ENCODE measurements at places on chromosomes 4 and X.

- no peak for DNase-seq
These were observed 605.2 kb upstream of the EPHA5 start for GRCh38 chr4:66275411-66276038.

GRCh38 chrX:13658602-13659001 lies 5.7 kb downstream of the TCEANC start:
- DNase-seq = no peak

GRCh38 chr4:43682551-43682950 lies 766.1 kb downstream of the KCTD8 start:
- no peak for DNase-seq

DNA sequence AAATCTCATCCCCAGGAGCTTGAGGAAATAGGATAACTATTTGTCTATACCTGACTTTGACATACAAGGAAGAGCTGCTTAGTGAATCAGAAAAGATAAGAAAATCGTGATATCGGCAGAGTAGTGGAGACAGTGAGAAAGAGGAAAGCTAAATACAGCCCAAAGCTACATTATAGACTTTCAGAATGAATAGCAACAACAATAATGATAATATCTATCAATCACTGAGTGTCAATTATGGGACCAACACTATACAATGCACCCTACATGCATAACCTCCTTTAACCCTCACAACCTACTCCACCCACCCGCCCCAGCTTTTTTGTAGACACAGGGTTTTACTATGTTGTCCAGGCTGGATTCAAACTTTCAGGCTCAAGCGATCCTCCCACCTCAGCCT lies 205.1 kb downstream of the PPP3CA start:
- no peak for DNase-seq

- DNase-seq = no peak
These were observed 34.7 kb upstream of the ENPP6 start for GRCh38 chr4:184252136-184253071.

DNA sequence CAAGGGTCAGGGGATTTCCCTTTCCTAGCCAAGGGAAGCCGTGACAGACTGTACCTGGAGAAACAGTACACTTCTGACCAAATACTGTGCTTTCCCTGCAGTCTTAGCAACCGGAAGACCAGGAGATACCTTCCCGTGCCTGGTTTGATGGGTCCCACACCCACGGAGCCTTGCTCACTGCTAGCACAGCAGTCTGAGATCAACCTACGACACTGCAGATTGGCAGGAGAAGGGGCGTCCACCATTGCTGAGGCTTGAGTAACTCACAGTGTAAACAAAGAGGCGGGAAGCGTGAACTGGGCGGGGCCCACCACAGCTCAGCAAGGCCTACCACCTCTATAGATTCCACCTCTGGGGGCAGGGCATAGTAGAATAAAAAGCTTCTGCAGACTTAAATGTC lies 48.7 kb upstream of the SRD5A3 start:
- no peak for DNase-seq

GRCh38 chrX:155819966-155820491 lies 61.1 kb upstream of the VAMP7 start:
- DNase-seq = no peak

DNA sequence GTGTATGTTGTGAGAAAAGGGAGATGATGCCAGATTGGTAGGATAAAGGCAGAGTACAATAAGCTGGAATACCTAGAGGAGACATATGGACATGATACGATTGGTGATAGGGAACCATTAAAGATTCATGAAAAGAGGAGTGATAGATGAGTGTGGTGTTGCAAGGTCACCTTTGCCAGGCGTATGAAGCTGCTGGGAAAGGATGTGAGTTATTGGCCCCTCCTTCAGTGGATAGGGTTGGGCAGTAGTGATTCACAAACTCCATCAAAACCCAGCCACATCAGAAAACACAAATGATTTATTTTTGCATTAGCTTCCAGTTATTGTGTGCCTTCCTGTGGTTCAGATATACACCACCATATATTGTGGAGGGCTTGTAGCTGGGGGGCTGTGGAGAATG lies 34.3 kb downstream of the TMEM164 start:
- no peak for DNase-seq

DNA sequence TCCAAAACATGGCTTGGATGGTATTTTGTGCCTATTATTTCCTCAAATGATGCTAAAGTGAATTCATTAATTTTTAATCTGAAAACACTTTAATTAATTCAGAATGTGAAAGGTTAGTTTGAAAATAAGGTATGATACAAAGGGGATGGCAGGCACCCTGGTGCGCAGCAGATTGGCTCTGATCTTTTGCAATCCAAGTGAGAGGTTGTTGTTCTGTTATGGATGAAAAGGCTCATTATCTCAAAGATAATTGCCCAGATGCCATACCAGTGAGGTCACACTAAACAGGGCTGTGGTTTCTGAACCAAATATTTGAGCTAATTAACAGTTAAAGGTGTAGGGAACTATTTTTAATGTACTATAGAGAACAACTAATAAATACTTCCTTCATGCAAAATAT lies 504.9 kb downstream of the RAPGEF2 start:
- DNase-seq = no peak

- no peak for DNase-seq
These were observed 24.0 kb downstream of the NPY5R start for GRCh38 chr4:163367651-163368050.

DNA sequence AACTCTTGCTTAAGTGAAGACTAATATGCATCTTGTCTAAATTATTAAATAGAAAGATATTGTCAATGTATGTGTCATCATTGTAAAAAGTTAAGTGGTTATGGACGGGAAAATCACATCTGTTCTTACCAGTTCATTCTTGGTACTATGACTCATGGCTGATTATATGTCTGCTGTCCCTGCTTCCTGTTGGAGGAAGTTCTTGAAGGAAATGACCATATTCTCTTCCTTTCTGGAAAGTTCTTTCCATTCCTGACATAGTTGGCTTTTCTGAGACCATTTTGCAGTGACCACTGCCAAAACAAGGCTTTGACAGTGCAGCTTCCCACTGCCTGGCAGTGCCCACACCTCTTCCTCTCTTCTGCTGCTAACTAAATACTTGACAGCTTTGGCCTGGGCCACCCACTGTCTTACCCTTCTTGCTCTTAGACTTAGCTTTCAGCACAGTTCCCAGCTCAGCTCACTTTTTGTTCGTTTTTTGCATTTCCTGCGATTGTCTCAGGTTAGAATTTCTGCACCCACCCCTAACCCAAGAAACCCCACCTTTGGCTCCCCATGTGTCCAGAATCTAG lies 13.2 kb upstream of the CLDN24 start:
- DNase-seq = no peak

DNA sequence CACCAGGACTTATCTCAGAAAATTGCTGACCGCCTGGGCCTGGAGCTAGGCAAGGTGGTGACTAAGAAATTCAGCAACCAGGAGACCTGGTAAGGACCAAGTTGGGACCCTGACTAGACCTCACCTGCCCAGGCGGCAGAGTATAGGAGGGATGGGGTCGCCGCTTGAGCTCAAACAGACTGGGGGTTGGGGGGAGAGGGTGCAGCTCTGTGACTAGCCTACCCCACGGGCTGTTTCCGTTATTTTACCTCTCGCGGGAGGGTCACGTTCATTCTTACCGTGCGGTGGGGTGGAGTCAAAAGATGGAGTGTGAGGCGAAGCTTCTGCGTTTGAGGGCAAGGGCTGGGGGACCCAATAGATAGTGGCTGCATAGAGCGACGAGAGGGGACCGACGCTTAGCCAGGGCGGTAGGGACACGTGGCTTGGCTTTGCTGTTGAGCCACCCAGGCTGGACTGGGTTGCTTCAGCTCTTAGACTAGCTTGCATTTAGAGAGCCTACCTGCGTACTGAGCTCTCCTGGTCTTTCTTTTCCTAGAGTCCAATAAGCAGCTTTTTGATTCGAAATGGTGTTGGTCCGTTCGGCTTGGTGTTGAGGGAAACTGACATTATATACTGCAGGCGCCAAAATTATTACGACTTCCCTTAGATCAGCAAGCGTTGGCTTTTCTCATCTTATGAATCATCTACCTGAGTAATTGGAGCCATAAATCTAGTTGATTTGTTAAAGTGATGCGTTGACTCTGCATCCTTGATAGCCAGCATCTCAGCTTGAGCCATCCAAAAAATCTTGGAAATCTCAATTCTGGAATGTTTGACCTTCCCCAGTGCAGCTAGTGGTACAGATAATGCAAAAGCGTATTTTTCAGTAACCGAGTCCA lies 591 bp downstream of the PRPS1 start:
- DNase-seq = no peak

DNA sequence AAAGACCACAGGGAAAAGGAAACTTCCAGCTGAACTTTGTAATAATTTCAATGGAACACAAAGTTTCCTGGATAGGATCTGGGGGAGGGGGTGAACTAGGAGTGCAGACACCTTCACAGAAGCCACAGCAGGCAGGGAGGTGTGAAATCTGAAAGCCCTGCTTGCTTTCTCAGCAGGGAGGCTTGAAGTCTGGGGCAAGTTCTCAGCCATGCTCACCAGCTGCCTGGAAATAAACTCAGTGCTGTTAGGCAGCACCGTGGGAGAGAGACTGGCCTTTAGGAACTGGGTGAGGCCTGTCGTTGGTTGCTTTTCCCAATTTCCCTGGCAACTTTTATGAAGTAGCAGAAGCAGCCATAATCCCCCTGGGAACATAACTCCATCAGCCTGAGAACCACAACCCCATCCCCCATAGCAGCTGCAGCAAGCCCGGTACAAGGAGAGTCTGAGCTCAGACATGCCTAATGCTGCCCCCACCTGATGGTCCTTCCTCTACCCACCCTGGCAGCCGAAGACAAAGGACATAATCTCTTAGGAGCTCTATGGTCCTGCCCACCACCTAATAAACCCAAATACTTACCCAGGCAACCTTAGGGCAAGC lies 39.2 kb upstream of the NMU start:
- no peak for DNase-seq

- DNase-seq = peak; percentile 55
These were observed 84.8 kb downstream of the AFAP1 start for GRCh38 chr4:7854697-7855370.

GRCh38 chrX:117936118-117936517 lies 180.5 kb downstream of the KLHL13 start:
- DNase-seq = no peak

DNA sequence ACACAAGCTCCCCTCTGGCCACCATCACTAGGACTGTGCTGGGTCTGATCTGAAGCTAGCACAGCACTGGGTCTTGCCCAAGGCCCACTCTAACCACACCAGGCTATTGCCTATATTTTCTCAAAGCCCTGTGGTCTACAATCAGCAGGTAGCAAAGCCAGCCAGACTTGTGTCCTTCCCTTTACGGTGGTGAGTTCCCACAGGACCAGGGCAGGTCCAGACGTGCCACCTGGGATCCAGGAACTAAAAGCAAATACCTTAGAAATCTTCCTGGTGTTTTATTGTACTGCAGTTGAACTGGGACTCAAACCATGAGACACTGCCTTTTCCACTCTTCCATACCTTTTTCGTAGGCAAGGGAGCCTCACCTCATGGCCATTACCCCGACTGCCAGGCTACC lies 9.0 kb upstream of the MAGEC2 start:
- no peak for DNase-seq

DNA sequence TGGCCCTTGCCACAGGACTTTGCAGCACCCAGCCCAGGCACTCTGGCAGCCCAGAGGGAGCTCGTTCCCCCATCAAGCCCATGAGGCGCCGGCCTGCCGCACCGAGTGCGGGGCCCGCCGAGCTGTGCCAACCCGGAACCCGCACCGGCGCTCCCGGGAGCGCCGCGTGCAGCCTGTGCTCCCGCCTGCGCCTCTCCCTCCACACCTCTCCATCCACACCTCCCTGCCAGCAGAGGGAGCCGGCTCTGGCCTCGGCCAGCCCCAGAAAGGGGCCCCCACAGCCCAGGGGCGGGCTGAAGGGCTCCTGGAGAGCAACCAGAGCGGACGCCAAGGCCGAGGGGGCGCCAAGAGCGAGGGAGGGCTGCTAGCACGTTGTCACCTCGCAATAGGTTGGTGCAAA lies 268.8 kb downstream of the MID1IP1 start:
- DNase-seq = no peak

GRCh38 chrX:120749141-120749846 lies 119.4 kb upstream of the C1GALT1C1 start:
- no peak for DNase-seq

DNA sequence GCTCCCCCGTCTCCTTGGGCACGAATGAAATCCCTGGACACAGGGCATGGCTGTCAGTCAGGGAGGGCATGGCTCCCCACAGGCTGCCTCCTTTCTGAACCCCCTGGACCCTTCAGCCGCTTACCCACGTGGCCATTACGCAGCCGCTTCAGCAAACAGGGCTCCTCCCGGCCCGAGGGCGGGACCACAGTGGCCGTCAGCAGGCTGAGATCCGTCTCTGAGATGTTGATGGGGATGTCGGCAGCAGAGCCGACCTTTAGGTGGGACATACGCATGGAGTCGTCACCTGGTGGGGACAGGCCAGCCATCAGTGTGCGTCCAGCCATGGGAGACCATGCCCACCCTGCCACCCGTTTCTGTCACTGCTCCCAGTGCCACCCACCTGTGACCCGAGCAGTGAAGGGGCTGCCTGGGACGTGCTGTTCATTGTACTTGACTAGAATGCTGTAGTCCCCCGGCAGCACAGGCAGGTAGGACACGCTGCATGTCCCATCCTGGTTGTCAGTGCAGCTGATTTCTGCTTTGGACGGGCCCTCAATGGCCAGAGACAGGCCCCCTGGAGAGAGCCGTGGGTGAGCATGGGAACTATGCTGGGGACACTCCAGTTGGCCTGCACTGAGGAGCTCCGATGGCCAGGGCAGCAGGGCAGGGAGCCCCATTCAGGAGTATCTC lies 21.1 kb downstream of the FLNA start:
- DNase-seq = no peak

GRCh38 chr4:105351861-105352260 lies 122.0 kb downstream of the PPA2 start:
- DNase-seq = no peak

DNA sequence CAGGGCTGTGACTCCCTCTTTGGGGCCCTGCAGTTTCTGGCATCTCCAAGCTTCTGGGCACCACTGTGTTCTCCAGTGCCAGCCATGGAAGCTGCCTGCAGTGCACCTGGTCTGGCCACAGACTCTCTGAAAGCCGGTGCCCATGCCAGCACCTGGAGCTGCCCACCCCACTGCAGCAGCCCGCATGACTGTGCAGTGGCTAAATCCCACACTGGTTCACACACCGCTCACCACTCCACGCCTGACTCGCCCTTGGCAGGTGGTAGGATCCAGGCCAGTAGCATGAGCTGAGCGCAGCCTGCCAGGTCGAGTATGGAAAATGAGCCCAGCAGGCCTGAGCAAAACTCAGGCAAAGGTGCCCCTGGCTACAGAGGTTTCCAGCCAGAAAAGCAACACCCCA lies 72.8 kb upstream of the INTU start:
- no peak for DNase-seq

DNA sequence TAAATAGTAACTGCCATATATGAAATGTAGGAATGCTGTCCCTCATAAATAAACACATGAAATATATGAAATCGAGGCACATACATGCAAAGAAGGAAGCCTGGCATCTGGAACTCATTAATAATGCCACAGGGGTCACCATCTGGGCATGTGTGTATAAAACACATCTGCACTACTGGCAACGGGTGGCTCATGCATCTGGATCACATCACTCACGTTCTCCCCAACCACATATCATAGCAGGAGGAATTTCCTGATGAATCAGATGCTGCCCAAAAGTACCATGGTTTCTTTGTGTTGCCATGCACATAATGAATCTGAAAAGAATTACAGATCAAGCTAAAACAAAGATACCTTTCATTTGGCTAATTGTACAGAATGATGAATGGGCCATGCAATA lies 28.6 kb downstream of the RNF175 start:
- DNase-seq = no peak
